ENCODE measurements at places on chromosomes 7 and 10.
A peak's percentile ranks its signal among the peaks of the same experiment; 100 is the strongest.

GRCh38 chr7:158611541-158611940 lies 23.9 kb upstream of the PTPRN2 start:
- no peak for DNase-seq

- no peak for DNase-seq
Observed at GRCh38 chr10:118570591-118570990, 24.9 kb downstream of the PRLHR start.

DNA sequence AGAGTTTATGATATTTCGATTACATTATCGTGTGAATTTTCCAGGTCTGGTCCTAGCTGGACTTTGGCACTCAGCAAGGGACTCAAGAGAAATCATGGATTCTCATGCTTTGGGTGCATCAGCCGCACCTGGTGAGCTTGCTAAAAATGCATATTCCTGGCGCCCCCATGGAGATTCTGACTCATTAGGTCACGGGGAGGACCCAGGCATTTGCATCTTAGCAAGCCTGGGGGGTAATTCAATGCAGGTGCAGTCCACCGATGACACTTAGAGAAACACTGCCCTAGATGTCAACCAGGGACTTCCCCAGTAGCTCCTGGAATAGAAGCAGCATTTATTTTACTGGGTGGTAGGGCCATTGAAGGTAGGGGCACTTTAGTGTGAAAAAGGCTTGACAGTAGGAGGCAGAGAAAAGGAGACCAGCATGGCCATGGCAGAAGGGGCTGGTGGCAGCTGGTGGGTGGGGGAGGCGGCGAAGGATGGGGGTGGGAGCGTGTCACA lies 29.9 kb upstream of the PDCD4 start:
- no peak for DNase-seq

DNA sequence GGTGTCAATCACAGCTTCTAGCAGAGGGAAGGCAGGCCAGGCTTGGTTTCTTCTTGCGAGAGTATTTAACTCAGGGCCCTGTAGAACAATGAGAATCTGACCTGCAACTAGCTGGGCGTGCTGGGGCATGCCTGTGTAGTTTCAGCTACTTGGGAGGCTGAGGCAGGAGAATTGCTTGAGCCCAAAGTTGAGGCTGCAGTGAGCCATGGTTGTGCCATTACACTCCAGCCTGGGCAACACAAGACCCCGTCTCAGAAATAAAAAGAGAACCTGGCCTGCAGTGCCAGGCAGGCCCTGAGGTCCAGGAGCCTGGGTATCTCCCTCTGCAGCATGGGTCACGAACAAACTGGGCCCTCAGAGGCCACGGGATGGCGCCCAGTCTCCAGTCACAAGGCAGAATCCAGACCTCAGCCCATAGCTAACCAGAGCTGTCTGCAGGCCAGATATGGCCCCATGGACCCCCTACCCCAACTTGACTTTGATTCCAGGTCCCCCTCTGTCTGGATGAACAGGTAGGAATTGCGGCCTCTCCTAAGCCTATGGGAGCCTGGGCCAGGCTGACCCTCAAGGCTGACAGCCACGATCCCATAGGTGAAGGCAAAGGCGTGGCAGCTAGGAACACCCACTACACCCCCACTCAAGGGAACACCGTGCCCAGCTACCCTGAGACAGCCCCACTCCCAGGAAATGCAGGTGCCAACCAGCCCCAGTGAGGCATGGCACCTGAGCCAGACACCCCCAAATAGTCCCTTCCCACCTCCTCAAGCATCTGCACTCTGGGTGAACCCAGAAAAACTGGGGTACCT lies 102.7 kb upstream of the TNRC18 start:
- DNase-seq, result peak; percentile 78

DNA sequence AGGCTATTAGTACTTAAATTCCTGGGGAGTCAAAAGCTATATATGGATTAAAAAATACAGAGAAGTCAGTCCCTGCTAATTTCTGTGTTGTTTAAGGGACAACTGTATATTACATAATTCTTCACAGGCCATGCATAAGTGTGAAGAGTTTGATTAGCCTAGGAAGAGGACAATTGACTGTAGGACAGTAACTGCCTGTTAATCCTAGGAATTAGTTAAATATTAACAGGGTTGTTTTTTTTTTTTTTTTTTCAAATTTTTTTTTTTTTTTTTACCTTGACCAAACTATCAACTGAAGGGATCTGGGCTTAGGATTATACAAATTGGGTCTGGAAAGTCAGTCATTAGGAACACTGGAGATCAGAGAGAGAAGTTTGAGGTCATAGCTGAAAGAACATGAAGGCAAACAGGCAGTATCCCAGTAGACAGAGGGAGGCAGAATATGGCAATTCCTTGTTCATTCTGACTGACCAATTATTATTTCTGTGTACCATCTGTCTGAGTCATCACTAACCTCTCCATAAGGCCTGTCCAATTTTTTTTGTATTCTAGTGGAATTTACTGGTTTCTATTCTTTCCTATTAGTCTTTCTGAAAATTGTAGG lies 1139.2 kb downstream of the SORCS1 start:
- no peak for DNase-seq

DNA sequence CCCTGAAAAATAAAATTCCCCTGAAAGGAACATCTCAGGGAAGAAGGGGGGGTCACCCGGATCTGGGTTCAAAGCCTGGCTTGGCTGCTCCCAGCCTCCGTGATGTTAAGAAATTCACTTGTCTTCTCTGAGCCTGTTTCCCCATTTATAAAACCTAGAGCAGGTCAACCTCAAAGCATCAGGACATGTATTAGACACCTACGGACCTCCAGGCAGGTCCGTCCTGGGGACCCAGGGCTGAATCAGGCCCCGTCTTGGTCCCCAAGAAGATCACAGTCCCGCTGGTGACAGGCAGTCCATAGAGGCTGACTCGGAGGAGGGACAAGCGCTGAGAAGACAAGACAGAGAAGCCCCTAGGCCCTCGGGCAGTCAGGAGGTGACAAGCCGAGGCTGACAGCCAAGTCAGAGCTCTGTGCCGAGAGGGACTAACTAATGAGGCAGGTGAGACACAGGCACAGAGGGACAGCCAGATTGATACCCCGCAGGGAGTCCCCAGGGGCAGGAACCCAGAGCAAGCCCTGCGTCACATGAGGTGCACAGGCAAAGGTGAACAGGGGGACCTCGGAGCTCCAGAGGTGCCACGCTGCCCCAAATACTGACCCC lies 2.9 kb downstream of the MYL10 start:
- no peak for DNase-seq
